Amniotic stem cell (primary cell): ENCODE measurements at places on chromosomes 3 and 15.

GRCh38 chr15:48435321-48435720 is 104.1 kb downstream of the DUT start:
- no peak for DNase-seq

DNA sequence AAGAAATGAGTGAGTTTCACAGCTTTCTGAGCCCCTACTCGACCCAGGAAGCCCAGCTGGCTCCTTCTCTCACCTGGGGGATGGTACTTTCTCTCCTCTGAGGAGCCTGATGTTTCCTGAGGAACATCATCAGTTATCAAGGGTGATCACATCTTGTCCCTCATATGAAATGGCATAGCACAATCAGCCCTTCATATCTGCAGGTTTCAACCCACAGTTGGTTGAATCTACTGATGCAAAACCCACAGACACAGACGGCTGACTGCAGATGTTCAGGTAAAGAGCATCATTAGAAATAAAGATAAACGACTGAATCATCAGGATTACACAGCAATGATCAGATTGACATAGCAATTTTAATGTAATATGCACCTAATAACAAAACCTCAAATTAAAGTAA is 93.6 kb upstream of the OSTN start:
- no peak for DNase-seq

DNA sequence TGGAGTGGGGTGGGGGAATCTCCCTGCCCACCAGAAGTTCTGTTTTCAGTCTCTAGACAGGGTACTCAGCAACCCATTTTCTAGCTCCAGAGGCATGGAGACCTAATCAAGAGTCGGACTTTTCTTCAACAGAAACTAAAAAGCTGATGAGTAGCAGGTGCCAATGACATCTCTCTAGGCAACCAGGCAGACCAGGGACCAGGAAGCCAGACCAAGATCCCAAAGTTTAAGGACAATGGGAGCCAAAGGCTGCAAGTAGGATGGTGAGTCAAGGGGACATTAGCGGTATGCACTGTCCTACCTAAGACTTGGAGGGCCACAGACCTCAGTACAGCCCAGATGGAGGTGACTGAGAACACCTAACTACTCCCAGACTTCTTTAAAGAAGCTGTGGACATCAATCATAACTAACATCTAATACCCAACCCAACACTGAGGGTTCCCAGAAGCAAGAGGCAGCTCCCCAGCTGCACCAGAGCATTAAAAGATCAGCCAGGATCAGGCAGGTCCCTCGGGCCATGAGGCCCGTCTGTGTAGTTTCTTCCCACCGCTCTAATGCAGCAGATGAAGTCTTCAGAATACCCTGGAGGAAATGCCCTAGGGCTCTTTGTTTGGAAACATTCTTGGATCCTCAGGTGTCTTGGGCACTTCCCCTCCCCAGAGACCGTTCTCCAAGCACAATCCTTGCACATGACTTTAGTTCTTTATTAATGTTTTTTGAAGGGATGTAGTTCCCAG is 979 bp downstream of the CCDC71 start:
- DNase-seq, result no peak

GRCh38 chr3:150264561-150265279 is 143.4 kb upstream of the TSC22D2 start:
- no peak for DNase-seq

DNA sequence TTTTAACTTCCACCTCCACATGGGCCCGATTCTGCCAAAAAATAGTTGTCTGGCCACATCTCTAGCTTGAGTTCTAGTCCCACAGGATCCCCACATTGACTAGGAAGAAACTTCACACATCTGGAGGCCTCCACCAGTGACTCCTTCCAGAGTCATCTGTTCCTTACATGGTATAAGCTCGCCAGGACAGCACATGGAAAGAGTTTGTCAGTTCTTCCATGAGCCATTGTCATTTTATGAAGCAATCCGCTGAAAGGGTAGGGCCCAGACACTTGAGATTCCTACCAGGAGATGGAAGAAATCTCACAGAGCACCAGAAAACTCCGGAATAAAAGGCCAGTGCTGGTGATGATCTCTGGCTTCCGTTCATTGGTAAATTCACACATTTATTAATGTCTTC is 350.5 kb upstream of the ICE2 start:
- DNase-seq, result no peak

GRCh38 chr3:133940536-133940935 is 44.9 kb upstream of the RAB6B start:
- no peak for DNase-seq

DNA sequence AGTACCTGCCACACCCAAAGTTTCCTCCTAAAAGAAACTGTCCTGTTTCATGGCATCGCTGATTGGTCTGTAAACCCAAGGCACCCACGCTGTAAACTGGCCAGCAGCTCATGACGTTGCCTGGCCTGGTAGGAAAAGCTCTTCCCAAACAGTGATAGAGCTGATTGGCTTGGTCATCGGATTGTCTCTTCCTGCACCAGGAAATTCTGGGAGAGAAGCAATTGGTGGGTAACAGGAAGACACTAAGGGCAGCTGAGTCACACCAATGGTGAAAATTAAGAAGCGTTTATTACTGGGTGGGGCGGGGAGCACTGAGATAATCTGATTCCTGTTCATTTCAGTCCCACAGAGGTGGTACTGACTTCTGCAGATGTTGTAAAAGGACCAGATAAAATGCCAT is 31.0 kb downstream of the KLHL6 start:
- no peak for DNase-seq

GRCh38 chr15:67678993-67679392 is 136.5 kb downstream of the MAP2K5 start:
- no peak for DNase-seq

DNA sequence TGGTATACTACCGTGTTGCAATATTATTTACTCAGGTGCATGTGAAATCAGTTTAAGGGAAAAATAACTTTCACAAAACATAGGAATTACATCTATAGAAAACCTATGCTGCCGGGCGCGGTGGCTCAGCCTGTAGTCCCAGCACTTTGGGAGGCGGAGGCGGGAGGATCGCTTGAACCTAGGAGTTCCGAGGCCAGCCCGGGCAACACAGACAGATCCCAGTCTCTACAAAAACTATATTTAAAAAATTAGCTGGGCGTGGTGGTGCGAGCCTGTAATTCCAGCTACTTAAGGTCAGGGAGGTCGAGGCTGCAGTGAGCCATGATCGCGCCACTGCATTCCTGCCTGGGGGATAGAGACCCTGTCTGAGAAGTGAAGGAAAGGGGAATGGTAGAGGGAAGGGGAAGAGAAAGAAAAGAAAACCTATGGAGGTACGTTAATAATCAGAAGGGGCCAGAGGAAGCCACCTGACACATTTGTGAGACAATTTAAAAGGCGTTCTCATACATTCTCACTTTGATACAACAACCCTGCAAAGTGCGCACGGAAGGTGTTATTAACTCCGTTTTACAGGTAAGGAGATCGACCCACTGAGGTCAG is 456 bp upstream of the TMEM62 start:
- no peak for DNase-seq

DNA sequence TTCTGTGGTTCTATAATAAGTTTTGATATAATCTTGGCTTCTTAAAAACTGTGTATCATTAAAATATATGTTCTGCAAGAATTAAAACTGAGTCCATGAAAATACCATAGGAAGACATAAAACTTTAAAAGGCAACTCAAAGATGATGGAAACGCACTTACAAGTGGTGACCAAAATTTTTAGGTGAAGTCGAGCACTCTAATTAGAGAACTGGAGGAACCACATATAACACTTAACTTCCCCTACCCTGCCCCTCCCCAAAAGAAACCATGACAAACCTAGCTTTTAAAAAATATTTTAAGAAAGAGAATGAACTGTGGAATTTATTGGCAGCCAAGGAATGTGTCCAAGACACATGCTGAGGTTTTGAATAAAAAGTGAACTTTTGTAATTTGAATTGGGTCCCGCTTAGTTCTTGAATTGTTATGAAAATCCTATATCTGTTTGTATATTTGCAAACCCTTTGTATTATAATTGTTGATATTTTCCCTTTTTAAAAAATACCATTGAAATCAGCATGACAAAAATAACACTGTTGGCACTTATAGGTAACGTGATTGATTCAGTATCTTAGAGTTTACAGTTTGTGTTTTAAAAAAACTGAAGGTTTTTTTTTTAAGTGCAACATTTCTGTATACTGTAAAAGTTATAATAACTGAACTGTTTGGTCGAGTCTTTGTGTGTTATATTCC is 7.7 kb downstream of the NR2F2 start:
- DNase-seq, result no peak

- DNase-seq, result no peak
These were observed 17.4 kb upstream of the ITGA11 start for GRCh38 chr15:68449389-68449788.
